ENCODE measurements at places on chromosomes 1 and 21. TPM values are rescaled to one million over a fixed set of nuclear protein-coding genes. Genes with fewer than 3 reads are reported as not detected.
A peak's percentile ranks its signal among the peaks of the same experiment; 100 is the strongest.

DNA sequence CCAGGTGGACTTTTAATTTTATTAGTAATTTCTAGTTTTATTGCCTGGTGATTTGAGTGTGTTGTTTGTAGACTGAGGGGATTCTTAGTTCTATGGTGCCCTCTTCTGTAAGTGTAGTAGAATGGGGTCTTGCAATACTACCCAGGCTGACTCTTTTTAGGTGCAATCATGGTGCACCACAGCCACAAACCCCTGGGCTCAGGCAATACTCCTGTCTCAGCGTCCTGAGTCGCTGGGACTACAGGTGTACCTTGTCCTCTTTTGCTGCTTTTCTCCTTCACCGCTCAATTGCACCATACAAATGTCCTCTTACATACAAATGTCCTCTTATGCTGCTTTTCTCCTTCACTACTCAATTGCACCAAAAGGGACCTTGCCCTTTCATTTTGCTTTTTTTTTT, 43.1 kb downstream of the SCP2 start:
- no peaks in the 10 kb centered on the region for H3K27me3 ChIP-seq
- no peak overlapping the region for H3K27ac ChIP-seq
- no peak for DNase-seq
- H3K4me1 ChIP-seq: no peaks in the 10 kb centered on the region
- no peaks in the 10 kb centered on the region for H3K36me3 ChIP-seq

DNA sequence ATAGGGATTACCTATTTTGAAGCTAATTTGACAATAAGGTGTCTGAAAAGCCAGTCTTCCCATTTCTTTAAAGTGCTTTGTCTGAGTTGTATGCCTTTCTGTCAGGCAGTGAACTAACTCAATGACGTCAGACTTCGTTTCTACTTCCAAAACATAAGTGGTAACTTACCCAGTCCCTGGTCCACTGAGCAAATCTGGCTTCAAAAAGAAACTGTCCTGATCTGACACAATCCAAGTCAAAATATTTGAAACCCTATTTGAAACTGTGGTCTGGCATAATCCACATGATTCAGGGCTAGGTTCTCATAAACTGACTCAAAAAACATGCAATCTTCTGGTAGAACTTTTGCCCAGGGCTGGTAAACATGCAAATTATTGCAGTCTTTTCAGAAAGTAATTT, 34.0 kb downstream of the DIRAS3 start:
- no peaks in the 10 kb centered on the region for H3K4me1 ChIP-seq
- H3K27me3 ChIP-seq: no peaks in the 10 kb centered on the region
- H3K36me3 ChIP-seq: no peaks in the 10 kb centered on the region
- no peak overlapping the region for H3K4me3 ChIP-seq
- no peak overlapping the region for H3K27ac ChIP-seq
- no peak for DNase-seq

OR2L8 gene
- 0.73 TPM for total RNA-seq

CGN gene
- total RNA-seq: 28.1 TPM

- H3K36me3 ChIP-seq: no peaks in the 10 kb centered on the region
- H3K4me1 ChIP-seq: no peaks in the 10 kb centered on the region
- DNase-seq: no peak
- H3K27ac ChIP-seq: no peak overlapping the region
Observed at GRCh38 chr21:20703112-20703767, 295.0 kb upstream of the NCAM2 start.

- no peaks in the 10 kb centered on the region for H3K4me1 ChIP-seq
- no peaks in the 10 kb centered on the region for H3K36me3 ChIP-seq
- H3K27ac ChIP-seq: no peak overlapping the region
- no peak overlapping the region for H3K4me3 ChIP-seq
Observed at GRCh38 chr1:7219031-7219430, 433.8 kb downstream of the CAMTA1 start.

- H3K4me1 ChIP-seq: no peaks in the 10 kb centered on the region
- H3K4me3 ChIP-seq: no peak overlapping the region
- no peaks in the 10 kb centered on the region for H3K36me3 ChIP-seq
- H3K27ac ChIP-seq: peak overlapping the region; percentile 74
Observed at GRCh38 chr1:8040586-8040985, 14.5 kb upstream of the ERRFI1 start.

DNA sequence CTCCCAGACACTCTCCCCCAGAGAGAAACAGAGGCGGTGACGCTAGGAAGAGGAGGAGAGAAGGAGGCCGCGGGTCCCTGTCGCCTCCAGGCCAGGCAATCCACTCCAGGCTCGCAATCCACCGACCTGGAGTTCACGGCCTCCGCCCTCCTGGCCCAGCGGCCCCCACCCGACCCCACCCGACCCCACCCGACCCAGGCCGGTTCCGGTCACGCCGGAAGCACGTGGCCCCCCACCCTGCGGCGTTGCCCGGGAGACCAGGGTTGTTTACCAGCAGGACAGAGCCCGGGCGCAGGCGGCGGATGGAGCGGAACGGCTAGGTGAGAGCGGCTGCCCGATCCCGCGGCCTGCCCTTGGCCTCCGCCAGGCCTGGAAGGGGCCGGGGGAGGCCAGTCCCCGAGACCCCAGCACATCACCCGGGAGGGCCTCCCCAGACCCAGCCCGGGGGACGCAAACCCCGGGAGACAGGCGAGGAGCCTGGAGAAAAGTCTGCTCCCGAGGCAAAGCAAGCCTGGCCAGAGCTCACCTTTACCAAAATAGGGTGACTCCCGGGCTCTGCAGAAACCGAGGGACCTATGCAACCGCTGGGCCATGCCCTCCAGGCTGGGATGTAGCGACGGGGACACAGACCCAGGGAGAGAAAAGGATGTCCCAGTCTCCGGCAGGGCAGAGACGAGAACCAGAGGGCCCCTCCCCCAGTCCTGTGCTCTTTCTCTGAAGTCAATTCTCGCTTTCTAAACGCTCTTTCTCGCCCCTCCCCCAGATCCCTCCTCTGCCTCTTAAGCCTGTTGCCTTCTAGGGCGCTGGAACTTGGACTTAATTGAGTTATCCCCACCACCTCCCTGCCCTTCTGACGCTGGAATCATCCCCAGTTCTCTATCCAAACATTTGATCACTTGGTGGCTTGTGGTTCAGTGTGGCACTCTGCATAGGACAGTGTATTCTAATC, at the start of the genes PLA2G2C and UBXN10:
Gene PLA2G2C, minus strand, starts transcription at position 685 of the 949 bp plus-strand sequence. CDS start 9,155 bp downstream, outside the sequence.
Gene UBXN10, plus strand, starts transcription at position 263 of the 949 bp plus-strand sequence. CDS start 4,466 bp downstream, outside the sequence.
- peaks cover 8% of the 10 kb centered on the region for H3K4me1 ChIP-seq
- H3K27ac ChIP-seq: peak within 1 kb of the TSS; percentile 85
- no peaks in the 10 kb centered on the region for H3K27me3 ChIP-seq
- DNase-seq: peak; percentile 67
- H3K4me3 ChIP-seq: peak within 1 kb of the TSS; percentile 72

DNA sequence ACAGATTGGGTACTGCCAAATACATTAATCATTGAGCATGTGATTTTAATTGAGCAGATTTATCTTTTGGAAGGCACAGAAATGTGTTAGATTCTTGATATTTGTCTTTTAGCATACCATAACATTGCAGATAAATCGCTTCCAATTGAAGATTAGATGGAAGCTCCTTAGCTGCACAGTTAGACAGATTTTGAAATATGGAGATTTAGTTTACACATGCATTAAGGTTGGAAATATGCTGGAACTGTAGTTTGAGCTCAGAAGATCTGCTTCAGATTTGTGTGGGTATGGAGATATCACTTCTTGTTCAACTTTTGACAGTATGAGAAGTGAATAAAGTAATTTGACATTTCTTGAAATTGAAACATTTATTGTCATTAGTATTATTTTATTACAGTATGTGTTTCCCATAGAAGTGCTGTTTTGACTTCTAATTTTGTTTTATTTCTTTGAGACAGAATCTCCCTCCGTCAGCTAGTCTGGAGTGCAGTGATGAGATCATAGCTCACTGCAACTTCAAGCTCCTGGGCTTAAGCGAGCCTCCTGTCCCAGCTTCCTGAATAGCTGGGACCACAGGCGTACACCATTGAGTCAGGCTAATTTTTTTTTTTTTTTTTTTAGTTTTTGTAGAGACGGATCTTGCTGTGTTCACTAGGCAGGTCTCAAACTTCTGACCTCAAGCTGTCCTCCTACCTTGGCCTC, 29.1 kb downstream of the THRAP3 start:
- H3K4me1 ChIP-seq: peaks cover 16% of the 10 kb centered on the region
- H3K27me3 ChIP-seq: no peaks in the 10 kb centered on the region
- DNase-seq: no peak
- H3K27ac ChIP-seq: no peak overlapping the region
- no peak overlapping the region for H3K4me3 ChIP-seq
- no peaks in the 10 kb centered on the region for H3K36me3 ChIP-seq

DNA sequence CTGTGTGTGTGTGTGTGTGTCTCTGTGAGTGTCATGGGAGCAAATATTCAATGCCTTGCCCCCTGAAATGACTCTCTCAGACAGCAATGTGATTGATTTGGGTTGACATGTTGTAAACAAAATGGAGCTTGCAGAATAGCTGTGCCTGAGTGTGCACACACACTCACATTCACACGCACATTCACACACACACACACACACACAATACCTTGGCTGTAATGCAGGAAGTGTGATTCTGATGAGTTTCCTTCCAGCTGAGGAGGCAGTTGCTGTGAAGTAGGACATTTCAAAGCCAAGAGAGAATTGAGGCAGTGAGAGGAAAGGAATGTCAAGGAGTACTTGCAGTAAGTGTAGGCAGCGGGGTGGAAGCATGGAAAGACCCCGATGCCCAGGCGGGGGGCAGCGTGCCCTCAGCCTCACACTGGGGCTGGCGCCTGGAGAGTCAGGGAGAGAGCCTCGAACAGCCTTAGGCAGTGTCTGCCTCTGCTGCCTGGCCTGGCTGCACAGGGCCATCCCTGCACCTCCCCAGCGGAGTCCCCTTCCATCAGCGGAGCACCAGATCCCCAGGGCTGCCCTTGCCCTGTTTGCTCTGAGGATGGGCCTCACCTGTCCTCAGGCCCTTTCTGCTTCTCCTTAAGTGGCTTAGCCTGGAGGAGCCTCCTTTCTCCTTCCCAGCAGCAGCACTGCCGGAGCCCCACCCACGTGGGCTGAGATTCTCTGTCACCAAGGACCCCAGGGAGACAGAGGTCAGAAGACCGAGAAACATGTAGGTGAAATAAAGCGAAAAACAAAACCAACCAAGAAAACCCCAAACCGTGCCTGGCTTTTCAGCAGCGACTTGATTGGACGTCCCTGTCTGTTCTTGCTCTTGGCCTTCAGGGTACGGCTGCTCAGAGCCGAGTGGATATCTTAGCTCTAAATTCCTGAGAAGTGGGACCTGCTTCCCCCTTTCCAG, 9.2 kb downstream of the VASH2 start:
- H3K27me3 ChIP-seq: no peaks in the 10 kb centered on the region
- H3K36me3 ChIP-seq: no peaks in the 10 kb centered on the region
- no peak overlapping the region for H3K27ac ChIP-seq
- H3K4me1 ChIP-seq: no peaks in the 10 kb centered on the region

CHD5 gene
- total RNA-seq: 0.33 TPM

DNA sequence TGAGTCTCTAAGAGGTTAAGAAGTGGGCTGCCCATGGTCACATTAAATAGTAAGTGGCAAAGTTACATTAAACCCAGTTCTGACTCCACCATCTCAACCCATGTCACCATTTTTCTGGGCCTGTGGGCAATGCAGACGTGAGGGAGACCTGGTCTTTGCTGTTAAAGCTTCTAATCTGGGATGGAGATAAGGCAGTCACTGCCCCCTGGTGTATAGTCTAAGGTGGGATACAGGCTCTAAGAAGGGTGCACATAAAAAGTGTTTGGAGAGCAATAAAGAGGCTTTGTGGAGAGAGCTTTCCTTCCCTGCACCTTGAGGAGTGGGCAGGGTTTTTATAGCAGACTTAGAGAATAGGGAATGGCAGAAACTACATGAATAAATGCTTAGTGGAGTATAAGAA, 141.3 kb downstream of the ROR1 start:
- H3K4me3 ChIP-seq: no peak overlapping the region
- no peaks in the 10 kb centered on the region for H3K27me3 ChIP-seq
- no peaks in the 10 kb centered on the region for H3K36me3 ChIP-seq
- H3K4me1 ChIP-seq: no peaks in the 10 kb centered on the region
- no peak overlapping the region for H3K27ac ChIP-seq

GRCh38 chr1:233024199-233024598, 73.8 kb downstream of the NTPCR start:
- H3K4me1 ChIP-seq: no peaks in the 10 kb centered on the region
- no peak for DNase-seq
- H3K27ac ChIP-seq: no peak overlapping the region
- H3K36me3 ChIP-seq: no peaks in the 10 kb centered on the region
- no peak overlapping the region for H3K4me3 ChIP-seq
- H3K27me3 ChIP-seq: no peaks in the 10 kb centered on the region

GRCh38 chr1:39919545-39919944, 17.8 kb upstream of the MYCL start:
- peak; percentile 32 for DNase-seq
- no peaks in the 10 kb centered on the region for H3K27me3 ChIP-seq
- no peaks in the 10 kb centered on the region for H3K4me1 ChIP-seq
- H3K27ac ChIP-seq: no peak overlapping the region

DNA sequence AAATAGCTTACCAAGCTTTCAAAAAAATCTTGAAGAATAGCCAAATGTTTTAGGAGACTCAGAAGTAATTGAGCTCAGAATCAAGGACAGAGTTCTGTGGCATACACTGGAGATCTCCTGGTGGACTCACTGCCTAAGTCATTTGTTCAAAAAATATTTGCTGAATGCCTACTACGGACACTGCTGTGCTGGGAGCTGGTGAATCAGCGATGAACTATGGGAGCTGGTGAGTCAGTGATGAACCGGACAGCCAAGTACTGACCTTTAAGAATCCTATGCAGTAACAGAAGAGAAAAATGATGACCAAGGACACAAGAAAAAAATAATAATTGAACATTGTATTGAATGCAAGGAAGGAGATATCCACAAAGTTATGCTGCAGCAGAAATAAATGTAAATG, 717.9 kb upstream of the CXADR start:
- H3K4me1 ChIP-seq: no peaks in the 10 kb centered on the region
- H3K27ac ChIP-seq: no peak overlapping the region
- H3K4me3 ChIP-seq: no peak overlapping the region
- H3K27me3 ChIP-seq: no peaks in the 10 kb centered on the region

LRRC7 gene
- total RNA-seq: not detected

DNA sequence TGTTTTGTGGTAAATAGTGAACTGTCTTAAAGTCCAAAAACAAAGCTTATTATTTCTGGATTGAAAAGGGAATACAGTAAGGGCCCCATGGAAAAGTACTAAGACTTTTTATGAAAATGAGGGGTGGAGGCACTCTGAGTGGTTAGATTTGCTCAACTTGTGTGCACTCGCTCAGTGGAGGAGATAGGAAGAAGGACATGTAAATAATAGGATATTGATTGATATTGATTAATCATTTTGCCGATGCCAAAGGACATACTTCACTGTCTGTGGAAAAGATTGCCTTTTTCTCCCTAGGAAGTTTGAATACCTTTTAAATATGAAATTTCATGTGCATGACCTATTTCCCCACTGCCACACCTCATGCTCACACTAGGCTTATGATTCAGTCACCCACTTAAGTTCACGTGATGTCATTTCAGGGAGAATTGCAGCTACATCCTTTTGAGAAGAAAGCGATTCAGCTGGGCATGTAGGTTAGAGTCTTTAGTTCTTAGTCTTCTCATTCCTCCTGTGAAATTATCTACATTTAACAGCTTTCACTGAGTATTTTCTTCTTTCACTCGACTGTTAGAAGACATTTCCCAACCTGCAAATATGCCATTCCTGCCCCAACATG, 5.0 kb downstream of the MTR start:
- DNase-seq: no peak
- no peak overlapping the region for H3K27ac ChIP-seq
- H3K4me1 ChIP-seq: peaks cover 4% of the 10 kb centered on the region
- H3K27me3 ChIP-seq: no peaks in the 10 kb centered on the region
- H3K36me3 ChIP-seq: no peaks in the 10 kb centered on the region

APCS gene
- not detected for total RNA-seq

GRCh38 chr1:219526074-219526473, 86.8 kb downstream of the ZC3H11B start:
- no peak for DNase-seq
- no peaks in the 10 kb centered on the region for H3K36me3 ChIP-seq
- H3K27ac ChIP-seq: no peak overlapping the region
- no peaks in the 10 kb centered on the region for H3K4me1 ChIP-seq

- H3K4me1 ChIP-seq: no peaks in the 10 kb centered on the region
- H3K27ac ChIP-seq: no peak overlapping the region
- no peak for DNase-seq
- H3K36me3 ChIP-seq: no peaks in the 10 kb centered on the region
Observed at GRCh38 chr21:45845063-45845769, 136.4 kb upstream of the COL6A1 start.

LY9 gene
- total RNA-seq: 1.1 TPM
